ENCODE measurements at places on chromosomes 5 and 9.

DNA sequence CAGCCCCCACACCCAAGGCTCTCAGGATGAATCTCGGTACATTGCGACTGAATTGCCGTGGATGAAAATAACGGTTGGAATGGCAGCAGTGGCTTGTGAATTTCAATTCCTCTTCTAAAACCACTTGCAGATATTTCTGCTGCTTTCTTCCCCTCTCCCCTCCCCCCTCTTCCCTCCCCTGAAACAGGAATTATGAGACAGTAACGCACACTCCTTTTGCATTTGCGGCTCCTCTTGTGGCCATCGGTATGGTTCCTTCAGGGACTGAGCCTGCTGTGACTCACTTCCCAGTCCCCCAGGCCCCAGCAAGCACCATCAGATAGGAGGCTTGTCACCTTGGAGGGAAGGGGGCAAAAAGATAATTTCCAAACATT, 9.7 kb downstream of the DCANP1 start:
- DNase-seq: peak; percentile 69

DNA sequence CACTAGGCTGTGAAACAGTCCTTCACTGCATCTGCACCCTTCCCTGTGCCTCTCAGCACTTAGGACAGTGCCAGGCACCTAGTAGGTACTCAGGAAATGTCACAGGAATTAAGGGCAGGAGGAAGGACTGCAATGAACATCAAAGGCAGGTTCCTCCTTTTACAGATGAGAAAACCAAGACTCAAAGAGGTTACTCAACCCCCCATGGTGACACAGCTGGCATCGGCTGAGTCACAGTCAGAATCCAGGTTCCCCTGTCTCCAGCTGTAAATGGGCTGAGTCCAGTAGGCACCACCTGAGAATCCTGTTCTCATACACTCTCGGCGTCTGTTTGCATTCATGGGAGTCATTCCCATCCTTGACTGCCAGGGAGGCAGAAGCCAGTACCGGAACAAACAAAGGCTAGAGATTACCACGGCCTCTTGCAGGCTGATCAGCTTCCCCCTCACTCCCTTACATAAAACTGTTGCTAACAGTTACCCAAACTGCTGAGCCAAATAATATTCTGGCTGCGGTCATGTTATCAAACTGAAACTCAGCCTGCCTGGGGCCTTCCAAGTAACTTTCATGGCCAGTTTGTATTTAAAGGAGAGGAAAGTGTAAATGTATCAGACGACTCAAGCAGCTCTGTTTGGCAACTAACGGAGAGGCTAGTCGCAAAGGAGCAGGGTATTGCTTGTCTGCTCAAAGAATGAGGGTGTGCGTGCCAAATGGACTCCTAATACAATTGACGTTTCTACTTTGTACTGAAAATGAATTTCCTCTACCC, 201.7 kb downstream of the PAPPA start:
- no peak for DNase-seq

DNA sequence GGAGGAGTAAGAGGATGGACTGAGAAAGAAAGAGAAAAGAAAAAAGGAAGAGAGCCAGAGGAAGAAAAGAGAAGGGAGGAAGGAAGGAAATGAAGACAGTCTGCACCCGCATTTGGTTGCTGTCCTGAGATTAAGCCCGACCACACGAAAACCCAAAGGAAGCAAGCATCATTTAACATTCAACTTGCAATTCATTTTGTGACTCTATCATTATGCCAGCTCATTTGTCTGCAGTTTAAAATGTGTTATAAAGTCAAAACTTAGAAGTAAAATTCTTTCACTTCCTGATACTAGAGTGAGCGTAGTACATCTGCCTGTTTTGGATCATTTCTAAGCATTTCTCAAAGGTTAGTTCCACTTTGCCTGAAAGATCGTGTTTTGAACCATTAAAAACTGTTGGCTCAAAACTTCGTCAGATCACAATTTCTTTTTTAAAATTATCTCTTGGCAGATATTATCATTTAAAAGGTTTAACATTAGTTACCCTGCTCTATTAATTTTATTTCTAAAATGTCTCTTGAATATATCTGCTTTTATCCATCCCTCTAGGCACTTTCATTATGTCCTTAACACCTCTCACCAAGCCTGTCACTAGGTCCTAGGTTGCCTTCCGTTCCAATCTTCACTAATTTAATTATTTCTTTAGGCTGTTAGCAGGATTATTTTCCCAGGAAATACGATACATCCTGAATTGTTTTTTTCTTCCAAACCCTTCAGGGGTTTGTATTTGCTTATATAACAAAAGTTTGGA, 240.9 kb downstream of the TLE4 start:
- DNase-seq: no peak

DNA sequence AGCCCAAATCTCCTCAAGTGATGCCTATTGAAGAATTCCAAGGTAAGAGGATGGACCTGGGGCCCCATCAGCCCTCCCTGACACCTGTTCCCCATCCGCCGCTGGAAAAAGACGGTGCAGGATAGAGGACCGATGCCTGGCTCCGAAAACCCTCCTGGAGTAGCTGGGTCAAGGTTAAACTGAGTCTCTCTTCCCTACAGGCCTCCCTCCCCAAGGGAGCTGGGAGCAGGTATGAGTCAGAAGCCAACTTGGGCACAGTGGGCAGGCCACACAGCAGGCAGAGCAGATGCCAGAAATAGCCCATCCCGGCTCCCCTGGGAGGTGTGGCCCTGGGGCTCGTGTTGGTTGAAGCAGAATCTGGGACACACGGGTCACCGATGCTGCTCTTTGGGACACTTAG, 75.6 kb downstream of the NTNG2 start:
- DNase-seq: no peak

DNA sequence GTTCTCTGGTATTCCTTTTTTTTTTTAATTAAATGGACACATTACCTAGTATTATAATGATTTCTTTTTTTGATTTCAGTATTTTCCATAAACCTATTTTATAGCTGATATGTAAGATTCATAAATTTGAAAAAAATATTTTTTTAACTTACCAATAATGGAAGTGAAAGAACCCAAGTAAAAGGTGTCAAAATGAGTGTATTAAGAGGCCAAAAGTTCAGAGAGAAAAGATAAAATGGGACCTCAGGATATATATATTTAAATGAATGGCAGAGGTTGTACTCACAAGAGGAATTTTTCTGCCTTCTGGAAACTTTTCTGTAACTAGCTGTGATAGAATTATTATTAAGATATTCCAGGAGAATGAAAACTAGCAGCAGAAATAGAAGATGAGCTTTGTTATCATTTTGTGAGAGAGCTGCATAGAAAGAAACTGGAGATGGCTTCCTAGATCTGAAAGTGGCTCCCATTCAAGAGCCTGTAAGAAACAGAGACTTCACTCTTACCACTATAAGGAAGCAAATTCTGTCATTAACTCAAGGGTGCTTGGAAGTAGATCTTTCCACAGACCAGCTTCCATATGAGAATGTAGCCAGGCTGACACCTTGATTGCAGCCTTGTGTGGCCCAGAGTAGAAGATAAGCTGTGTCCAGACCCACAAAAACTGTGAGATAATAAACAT, 91.7 kb downstream of the MRPS30 start:
- no peak for DNase-seq

DNA sequence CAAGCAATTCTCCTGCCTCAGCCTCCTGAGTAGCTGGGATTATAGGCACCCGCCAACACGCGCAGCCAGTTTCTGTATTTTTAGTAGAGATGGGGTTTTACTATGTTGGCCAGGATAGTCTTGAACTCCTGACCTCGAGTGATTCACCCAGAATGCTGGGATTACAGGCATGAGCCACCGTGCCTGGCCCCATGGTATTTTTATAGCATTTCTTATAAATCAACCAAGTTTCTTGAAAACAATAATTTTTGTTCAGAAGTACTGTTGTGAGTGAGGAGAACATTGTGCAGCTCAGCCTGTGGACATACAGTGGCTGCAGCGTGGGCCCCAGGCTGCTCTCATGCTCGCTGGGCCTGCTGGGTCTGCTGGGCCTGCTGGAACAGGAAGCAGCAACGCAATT, 45.3 kb downstream of the MAP1B start:
- peak; percentile 77 for DNase-seq

- DNase-seq: no peak
Observed at GRCh38 chr5:87940775-87941174, 327.9 kb downstream of the TMEM161B start.

- no peak for DNase-seq
Observed at GRCh38 chr9:93187047-93187446, 3.1 kb downstream of the WNK2 start.

DNA sequence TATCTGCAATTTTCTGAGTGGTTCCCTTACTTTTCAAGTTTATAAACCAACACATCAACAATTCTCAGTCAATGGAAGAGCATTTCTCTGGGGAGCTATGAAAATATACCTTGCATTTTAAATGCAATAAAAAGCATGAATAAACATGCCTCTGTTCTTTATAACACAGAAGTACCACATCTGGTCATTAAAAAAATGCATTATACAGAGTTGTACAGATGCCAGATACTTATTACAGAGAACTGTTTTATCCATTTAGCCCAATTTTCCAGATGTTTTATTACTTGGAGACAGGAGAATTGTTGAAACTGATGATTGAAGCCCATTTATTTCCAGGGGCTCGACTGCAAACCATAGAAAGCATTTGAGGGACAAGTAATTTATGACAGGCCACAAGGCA, 19.2 kb upstream of the HEXB start:
- no peak for DNase-seq

GRCh38 chr9:110659891-110660541, 8.6 kb upstream of the MUSK start:
- DNase-seq: peak; percentile 78

- DNase-seq: peak; percentile 13
Observed at GRCh38 chr5:81207009-81207408, 26.1 kb upstream of the CKMT2 start.

DNA sequence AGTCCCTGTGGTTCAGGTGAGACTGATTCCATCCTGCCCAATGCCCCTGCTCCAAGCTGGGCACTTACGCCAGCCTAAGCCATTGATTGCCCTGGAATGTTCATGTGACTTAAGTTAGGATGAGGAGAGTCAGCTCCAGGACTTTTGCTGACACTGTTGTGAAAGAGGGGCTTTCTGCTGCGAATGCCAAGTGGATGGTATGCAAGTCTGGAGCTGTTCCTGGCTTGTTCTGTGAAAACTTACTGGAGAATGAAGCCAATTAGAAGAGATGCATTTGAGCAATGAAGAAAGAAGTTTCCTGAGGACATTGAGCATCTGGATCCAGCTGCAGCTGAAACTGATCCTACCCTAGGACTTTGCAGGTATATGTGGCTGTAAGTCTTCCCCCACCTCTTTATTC, 61.2 kb upstream of the ZFR start:
- DNase-seq: peak; percentile 62

- no peak for DNase-seq
Observed at GRCh38 chr9:136609160-136609475, 53.6 kb upstream of the EGFL7 start.

DNA sequence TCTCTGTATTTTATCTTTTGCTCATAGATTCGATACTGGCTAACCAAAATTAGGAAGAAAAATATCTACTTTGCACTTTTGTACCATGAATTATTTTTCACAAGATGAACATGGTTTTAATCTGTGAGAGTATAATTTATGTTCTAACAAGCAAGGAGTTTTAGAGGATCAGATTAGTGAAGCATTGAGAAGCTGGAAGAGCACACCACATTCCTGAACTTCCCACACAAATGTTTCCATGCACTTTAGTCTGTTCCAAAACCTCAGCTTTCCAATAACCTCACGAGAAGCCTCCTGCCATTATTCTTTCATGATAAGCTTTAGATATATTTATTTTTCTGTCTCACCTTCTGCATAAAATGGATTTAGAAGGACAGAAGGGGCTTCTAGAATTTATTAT, 98.7 kb upstream of the MPDZ start:
- DNase-seq: no peak

GRCh38 chr5:11863911-11864310, 40.3 kb downstream of the CTNND2 start:
- no peak for DNase-seq
